Gastrocnemius medialis (tissue), 4 donors: ENCODE measurements at places on chromosomes 5 and 9.

DNA sequence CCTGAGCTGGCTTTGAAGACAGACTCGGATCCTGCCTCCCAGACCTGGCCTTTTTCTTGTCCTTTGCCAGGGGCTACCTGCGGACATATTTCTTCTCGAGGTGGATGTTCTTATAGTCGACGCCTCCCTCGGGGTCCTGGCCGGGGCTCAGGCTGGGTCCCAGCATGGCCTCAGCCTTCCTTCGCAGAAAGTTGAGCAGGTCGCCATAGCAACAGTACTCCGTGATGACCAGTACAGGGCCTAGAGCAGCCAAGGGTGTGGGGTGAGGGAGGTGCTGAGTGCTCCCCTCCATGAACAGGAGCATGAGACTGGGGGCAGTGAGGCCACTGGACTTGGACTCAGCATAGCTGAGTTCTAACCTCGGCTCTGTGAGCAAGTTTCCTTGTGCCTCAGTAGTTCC lies 26.7 kb downstream of the CSF1R start:
- no peak for DNase-seq

- DNase-seq = no peak
Measured at GRCh38 chr5:96054311-96055030, 92.8 kb upstream of the ELL2 start.

DNA sequence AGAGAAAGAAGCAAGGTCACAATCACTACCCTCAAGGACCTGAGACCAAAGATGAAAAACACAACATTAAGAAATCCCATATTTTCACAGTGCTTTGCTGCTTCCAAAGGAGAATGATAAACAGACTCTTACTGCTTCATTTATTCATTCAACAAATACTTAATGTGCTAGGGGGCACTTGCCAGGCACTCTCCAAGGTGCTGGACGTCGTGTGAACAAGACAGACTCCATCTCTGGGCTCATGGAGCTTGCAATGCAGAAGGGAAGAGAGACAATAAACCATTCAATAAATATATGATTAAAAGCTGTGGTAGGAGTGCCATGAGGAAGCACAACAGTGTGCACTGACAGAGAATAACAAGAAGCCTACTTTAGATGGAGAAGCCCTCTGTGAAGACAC lies 327.7 kb downstream of the CDK5RAP2 start:
- no peak for DNase-seq

DNA sequence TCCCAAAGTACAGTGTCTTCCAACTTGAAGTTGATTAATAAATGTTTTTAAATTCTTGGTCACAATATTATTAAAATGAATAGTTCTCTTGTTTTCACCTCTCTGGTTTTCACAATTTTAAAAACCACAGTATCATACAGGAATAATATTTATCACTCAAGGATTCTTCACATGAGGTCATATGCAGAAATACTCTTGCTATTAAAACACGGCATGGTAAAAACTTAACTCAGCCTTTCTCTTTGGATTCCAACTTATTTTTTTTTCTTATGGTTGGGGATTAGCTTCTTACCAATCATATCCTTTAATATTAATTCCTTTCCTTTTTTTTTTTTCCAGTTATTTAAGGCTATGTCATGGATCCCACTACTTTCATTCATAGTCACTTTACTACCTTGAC lies 289.4 kb downstream of the ADAMTS6 start:
- DNase-seq = no peak

GRCh38 chr9:120868339-120868675 lies 8.7 kb downstream of the PHF19 start:
- DNase-seq = no peak
